Germinal center (tissue), 1 donor: ENCODE measurements at places on chromosomes 7 and 10.

- no peak for DNase-seq
Observed at GRCh38 chr10:77602231-77602912, 35.2 kb downstream of the KCNMA1 start.

DNA sequence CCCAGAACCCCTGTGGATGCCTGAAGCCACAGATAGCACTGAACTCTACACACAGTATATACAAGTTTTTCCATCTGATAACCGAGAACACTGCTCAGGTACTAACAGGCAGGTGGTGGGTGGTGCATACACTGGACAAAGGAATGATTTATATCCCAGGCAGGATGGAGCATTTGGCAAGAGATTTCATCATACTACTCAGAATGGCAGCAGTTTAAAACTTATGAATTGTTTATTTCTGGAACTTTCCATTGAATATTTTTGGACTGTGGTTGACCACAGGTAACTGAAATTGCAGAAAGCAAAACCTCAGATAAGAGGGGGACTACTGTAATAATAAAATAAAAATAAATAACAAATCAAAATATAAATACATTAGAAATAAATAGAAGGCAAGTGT is 10.9 kb upstream of the KCNMA1 start:
- no peak for DNase-seq

GRCh38 chr7:3461923-3462322 is 160.9 kb downstream of the SDK1 start:
- no peak for DNase-seq

DNA sequence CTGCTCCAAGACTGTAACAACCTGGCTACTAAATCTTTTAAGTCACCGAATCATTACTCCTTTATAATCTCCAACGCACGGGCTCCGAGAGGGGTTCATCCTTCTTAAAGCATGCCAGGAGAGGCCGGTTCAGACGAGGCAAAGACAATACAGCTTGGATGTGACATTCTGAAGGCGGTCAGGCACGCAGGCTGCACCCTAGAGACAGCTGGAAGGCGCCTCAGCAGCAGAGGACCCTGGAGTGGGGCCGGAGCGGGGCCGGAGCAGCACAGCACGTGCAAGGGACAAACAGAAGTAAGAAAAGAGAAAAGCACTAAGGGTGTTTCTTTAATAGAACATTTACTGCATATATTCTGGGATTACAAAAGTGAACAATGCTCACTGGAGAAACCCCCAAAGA is 97.8 kb upstream of the PPP2R2D start:
- DNase-seq = no peak

GRCh38 chr7:144384071-144384470 is 19.4 kb downstream of the NOBOX start:
- no peak for DNase-seq

DNA sequence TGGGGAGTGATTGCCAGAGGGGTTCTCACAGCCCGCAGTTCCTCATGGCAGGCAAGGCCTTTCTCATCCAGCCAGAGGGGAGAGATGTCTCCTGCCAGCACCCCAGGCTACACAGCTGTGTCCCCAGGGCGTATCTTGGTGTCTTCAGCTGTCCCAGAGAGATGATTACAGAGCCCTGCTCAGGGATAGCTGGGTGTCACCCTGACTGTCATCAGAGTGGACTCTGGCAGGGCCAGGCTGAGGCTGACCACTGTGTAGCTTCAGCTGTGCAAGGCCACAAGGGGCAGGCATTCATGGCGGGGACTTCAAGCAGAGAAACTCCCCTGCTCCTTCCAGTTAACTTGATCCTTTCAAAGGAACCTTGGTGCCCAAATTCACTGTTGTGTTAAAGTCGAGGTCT is 124.2 kb downstream of the RGS10 start:
- DNase-seq = no peak

GRCh38 chr10:54667136-54667535 is 133.9 kb downstream of the PCDH15 start:
- no peak for DNase-seq

DNA sequence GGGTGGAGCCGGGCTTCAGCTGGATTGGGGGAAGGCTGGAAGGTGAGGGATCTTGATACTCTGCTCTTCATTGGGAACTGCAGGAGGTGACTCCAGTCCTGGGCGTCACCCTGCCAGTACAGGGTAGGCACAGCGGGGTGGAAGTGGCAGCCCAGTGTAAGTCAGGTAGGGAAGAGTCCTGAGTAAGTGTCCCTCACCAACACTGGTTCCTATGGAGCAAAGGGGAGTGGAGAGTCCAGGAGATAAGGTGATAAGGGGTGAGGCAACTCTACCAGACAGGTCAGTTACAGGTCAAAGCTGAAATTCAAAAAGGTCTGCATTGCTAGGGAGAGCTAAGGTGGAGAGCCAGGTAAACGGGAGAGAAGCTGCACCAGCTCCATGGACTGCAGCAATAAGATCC is 145.6 kb upstream of the NFE2L3 start:
- no peak for DNase-seq

GRCh38 chr10:31083765-31084184 is 52.1 kb upstream of the ZNF438 start:
- no peak for DNase-seq

GRCh38 chr10:61891906-61892585 is 9.5 kb upstream of the ARID5B start:
- DNase-seq = no peak

- no peak for DNase-seq
Observed at GRCh38 chr7:2860627-2861133, 16.6 kb upstream of the GNA12 start.

DNA sequence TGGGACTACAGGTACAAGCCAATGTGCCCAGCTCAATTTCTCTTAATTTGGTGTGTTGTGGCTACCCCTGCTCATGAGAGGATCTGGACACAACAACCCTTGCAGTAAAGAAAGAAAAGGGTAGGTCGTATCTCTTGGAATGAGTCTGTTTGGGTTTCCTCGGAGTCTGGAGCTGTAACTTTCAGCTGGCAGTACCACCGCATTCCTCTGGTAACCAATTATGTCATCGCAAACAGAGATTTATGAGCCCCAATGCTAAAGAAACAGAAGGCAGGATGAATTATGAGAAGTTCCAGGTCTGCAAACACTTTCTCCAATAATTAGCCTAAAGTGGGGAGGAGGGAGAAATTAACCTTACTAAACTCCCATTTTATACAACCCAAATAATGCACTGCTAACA is 186.6 kb upstream of the NRP1 start:
- DNase-seq = no peak

- peak; percentile 97 for DNase-seq
Observed at GRCh38 chr7:22822486-22823141, at the start of gene TOMM7. Gene TOMM7, minus strand, starts transcription at chr7:22822849. Its CDS starts 70 bp downstream, at chr7:22822779.

DNA sequence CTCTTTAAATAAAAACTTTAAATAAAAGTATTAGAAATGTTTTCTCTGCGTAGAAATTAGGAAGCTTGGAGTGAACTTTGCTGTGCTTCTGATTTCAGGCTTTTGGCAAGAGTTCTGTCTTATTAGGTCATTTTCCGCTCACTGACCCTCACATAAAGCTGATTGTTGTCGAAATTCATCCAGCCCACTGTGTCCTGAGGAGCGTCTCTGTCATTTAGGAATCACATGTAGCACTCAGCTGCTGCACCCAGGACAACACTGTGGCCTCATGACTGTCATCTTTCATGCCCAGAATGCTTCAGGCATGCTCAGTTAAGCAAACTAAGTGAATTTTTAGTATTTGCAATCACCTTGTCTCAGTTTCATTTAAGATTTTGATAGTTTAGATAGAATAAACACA is 57.8 kb upstream of the MSRB2 start:
- DNase-seq = no peak

- no peak for DNase-seq
Observed at GRCh38 chr10:93384006-93384405, 98.1 kb downstream of the MYOF start.

- DNase-seq = peak; percentile 36
Observed at GRCh38 chr7:127588697-127589482, 679 bp downstream of the ARF5 start.

GRCh38 chr7:13181216-13181615 is 493.8 kb downstream of the ARL4A start:
- DNase-seq = no peak

DNA sequence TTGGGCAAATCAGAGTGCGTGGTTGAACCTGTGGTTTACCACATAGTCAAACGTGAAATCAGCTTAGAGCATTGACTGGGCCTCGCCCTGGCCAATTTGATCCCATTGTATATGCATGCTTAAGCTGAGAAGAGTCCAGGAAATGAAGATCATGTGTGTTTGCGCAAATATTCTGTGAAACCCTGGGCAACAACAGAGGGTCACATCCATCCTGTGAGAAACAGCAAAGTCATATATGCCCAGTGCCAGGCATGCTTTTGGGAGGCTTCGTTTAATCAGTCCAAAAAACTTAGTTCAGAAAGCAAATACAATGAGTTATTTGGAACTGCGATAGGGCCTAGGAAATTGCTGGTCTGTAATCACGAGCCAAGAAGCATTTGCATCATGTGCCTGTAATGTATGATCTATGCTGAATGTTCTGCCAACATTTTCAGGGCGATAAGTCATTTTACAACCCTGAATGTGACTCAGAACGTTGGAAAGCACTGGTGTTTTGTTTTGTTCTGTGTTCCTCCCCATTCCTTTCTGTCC is 412.1 kb upstream of the CELF2 start:
- DNase-seq = no peak

GRCh38 chr7:69418869-69419670 is 179.2 kb upstream of the AUTS2 start:
- no peak for DNase-seq

- DNase-seq = no peak
Observed at GRCh38 chr7:112572669-112573301, 92.0 kb downstream of the LSMEM1 start.

DNA sequence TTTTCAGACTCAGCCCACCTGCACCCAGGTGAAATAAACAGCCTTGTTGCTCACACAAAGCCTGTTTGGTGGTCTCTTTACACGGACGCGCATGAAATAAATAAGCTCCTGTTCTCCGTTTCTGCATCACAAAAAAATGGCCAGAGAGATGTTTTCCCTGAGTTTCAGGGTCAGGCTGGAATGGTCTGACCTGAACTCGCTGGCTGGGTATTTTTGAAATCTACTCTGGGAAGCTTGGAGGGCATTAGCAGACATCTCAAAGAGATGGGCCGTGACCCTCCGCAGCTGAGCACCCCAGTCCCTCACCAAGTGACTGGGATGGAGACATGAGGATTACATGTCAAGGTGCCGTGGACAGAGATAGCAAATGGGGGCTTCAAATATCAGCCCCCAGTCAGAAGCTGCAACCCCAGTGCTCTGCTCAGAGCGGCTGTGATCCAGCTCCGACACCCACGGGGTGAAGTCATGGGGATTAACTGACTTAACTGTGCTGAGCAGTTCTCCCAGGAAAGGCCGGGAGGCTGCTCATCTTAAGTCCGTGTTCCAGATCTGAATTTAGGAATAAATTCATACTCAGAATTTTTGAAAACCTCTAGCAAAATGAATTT is 22.3 kb downstream of the CALML5 start:
- DNase-seq = no peak

- peak; percentile 30 for DNase-seq
Observed at GRCh38 chr7:116167177-116167576, 43.2 kb upstream of the TES start.

GRCh38 chr10:48811461-48811860 is 126.8 kb downstream of the WDFY4 start:
- DNase-seq = no peak

GRCh38 chr10:122850705-122851640 is 5.3 kb upstream of the CUZD1 start:
- no peak for DNase-seq

DNA sequence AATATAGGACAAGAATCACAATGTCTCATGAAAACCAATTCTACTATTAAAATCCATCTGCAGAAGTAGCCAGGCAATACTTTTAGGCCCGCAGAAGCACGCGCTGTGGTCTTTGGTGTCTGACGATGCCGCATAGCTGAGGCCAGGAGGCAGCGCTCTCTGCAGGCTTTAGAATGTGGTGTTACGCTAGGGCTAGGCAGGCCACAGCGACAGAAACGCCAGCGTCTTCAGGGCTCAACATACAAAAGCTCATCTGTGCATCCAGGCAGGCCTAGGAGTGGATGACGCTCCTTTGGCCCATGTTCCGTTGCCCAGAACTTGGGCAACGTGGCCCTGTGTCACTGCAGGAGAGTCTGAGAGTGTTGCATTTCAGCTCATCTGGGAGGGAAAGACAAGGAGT is 601.1 kb upstream of the FOXK1 start:
- no peak for DNase-seq

GRCh38 chr10:60266513-60266912 is 123.2 kb downstream of the ANK3 start:
- DNase-seq = no peak

GRCh38 chr7:114504586-114504985 is 90.0 kb downstream of the FOXP2 start:
- no peak for DNase-seq

GRCh38 chr10:99766302-99766681 is 16.1 kb upstream of the ABCC2 start:
- no peak for DNase-seq

DNA sequence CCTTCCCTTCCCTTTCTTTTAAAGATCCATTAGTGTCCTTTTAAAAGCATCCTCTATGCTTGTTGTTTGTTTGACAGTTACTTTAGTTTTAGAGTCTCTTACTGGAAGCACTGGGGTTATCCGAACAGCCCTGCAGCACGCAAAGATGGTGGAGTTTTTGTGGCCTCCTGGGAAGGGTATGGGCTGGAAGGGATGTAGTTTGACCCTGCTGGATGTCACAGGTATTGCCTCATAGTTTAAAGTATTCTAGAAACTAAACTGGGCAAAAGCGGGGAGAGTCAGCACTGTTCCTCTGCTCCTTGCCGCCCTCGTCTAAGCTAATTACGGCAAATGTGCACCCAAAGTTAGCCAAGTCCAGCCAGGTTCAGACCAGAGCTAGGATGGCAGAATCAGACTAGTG is 35.8 kb upstream of the GNAI1 start:
- DNase-seq = no peak

GRCh38 chr7:117819558-117819957 is 53.7 kb downstream of the CTTNBP2 start:
- DNase-seq = no peak

GRCh38 chr10:61110188-61110844 is 166.3 kb upstream of the RHOBTB1 start:
- DNase-seq = no peak

DNA sequence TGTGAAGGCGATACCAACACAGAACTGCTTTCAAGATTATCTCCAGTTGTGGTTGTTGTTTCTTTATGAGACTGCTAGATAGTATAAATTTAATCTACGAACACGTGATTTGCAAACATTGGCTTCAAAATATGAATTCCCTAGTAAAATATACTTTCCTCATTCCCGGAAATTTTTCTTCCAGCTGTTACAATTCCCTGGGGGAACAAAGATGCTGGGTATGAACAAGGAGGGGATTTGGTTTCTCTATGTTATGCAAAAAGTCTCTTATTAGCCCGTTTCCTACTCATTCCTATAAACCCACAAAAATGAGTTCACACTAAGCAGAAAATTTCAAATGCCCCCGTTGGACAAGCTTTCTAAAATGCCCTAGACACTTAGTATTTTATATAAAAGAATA is 928.3 kb downstream of the CNTNAP2 start:
- no peak for DNase-seq
